Renal cortical epithelial cell (primary cell): ENCODE measurements at places on chromosomes 11 and 22. TPM values are rescaled to one million over a fixed set of nuclear protein-coding genes. Genes with fewer than 3 reads are reported as not detected.

- no peak for DNase-seq
Measured at GRCh38 chr22:46792841-46793261, 30.4 kb downstream of the TBC1D22A start.

DNA sequence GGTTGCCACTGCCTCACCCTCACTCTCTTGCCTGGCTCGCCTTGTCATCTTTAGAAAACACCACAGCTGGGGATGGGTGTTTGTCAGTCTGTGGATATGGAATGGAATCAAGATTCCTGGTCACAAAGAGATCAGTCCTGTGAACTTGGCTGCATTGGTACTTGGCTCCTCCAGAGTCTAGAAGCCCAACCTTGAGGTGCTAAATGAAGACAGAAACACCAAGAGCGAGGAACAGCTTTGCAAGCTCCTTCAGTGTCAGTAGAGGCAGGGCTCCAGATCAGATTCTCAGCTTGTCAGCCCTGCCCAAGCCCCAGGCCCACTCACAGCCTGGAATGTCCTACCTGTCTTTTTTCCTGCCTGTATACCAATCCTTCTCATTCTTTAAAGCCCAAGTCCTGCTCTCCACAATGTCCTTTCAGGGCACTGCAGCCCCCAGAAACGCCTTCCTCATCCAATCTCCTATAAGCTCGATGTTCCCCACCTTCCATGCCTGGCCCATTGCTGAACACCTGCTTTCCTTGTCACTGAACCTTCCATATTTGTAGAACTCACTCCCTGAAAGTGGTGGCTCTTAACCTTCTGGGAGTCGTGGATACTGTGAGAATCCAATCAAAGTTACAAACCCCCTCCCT is 188.9 kb downstream of the BCR start:
- DNase-seq = no peak

DNA sequence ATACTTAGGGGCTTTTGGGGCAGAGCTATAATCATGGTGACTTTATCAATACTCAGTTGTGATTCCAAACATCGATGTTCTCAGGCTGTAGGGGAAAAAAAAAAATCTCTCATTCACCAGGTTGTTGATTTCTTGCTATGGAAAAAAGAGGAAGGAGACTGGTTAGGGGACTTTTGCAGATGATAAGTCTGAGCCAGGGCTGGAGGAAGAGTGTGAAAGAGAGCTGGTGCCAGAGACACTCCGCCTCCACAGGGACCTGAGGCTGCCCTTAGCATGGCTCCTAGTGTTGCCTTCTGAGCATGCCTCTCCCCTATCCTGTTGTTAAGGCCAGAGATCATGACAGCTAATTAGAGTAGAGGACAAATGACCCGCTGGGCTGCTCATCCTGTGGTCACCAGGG is 16.9 kb downstream of the UPB1 start:
- DNase-seq = no peak

DNA sequence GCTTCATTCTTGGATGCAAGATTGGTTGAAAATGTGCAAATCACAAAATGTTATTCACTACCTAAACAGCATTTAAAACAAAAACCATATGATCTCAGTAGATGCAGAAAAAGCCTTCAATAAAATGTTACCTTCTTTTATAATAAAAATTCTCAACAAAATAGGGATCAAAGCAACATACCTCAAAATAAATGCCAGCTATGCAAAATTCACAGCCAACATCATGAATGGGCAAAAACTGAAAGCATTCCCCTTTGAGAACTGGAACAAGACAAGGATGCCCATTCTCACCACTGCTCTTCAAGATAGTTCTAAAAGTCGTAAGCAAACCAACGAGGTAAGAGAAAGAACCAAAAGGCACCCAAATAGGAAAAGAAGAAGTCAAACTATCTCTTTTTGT is 2.0 kb downstream of the OR5AK2 start:
- no peak for DNase-seq

- no peak for DNase-seq
Measured at GRCh38 chr22:31488988-31489617, 539 bp downstream of the EIF4ENIF1 start.

- DNase-seq = no peak
Measured at GRCh38 chr11:85771568-85771967, 39.4 kb downstream of the SYTL2 start.

DNA sequence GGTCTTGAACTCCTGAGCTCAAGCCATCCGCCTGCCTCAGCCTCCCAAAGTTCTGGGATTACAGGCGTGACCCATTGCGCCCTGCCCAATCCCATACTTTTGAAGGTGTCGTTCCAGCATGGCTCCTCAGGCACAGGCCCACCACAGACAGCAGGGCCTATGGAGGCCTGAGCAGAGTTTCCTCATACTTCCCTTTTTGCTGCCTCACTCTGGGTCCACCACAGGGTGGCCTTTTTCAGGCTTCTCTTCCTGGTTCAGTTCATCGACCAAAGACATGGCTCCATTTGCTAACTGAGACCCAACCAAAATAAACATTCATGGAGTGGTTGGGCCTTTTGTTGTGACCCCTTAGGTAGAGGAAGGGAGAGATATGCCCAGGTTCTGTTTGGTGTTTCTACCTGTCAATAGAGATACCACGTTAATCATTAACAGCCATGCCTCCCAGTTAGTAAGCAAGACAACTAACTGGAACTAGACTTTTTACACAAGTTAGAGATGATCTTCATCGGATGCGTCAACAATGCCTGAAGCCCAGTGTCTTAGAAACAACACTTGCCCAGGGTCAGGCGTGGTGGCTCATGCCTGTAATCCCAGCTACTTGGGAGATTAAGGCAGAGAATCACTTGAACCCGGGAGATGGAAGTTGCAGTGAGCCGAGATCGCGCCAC is 35.1 kb downstream of the TRIOBP start:
- peak; percentile 45 for DNase-seq

DNA sequence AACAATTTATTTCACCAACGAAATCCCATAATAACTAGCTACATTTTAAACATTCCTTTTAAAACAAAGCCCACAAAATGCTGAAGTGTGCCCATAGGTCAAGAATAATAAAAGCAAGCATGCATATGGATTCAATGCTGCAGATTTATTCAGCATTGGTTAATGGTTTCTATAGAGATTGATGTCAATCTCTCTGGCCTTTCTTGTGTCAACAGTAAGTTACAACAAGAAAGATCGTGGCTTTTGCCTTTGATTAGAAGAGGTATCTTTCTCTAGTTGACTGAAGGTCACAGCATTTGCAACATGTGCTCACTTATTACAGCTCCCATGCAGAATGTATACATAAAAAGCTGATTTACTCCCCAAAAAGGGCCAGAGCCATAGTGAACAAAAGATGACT is 1.4 kb upstream of the SOX6 start:
- no peak for DNase-seq

DNA sequence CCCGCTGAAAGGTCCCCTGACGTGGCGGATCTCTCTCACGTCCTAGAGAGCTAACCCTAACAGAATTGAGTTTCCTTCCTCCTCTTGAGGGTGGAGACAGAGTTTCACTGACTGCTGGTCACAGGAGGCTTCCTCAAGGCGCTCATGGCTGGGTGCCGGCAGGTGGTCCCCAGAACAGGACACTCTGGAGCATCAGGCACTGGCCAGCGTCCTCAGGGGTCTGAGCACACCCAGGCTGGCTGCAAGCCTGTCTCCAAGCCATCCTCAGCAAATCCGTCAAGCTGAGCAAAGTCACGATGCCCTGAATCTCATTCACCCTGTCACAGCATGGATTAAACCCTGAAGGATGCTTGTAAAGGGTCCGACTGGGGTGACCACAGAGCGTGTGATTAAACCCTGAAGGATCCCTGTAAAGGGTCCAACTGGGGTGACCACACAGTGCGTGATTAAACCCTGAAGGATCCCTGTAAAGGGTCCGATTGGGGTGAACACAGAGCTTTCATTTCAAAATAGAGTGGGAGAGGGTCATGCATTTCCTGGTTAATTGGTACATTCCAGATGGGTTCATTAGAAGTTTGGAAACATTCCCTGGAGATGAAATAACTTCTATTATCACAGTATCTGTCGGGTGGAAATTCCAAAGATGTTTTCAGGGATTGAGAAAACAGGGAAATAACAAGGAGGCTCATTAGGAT is 473.0 kb downstream of the BRD1 start:
- no peak for DNase-seq

DNA sequence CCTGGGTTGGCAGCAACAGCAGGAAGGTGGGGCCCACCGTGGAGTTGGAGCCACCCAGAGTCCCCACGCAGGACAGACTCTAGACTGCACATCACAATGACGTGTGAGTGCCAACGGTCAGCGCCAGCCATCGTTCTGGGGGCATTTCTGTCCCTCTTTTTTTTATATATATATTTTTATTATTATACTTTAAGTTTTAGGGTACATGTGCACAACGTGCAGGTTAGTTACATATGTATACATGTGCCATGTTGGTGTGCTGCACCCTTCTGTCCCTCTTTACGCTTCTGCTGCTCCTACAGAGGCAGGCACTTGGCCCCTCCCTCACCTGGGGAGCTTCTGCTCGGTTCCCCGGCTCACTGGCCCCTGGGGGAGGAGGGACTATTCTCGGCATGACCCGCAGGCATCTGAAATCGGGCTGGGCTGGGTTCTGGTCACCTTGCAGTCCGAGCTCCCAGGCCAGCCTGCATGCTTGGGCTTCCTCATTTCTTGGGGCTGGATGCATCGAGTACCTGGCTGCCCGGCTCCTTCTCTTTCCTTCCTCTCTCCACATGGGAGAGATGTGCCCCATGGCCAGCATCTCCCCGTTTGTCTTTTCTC is 787.4 kb downstream of the TBC1D22A start:
- no peak for DNase-seq

GRCh38 chr22:39289975-39290720 is 29.3 kb downstream of the RPL3 start:
- no peak for DNase-seq

GRCh38 chr11:25242928-25243327 is 746.1 kb downstream of the LUZP2 start:
- DNase-seq = no peak

- no peak for DNase-seq
Measured at GRCh38 chr11:66069715-66070603, at the start of gene PACS1. TSS of gene PACS1 (plus strand) at chr11:66070272. CDS start at chr11:66070487, 215 bp downstream.

DNA sequence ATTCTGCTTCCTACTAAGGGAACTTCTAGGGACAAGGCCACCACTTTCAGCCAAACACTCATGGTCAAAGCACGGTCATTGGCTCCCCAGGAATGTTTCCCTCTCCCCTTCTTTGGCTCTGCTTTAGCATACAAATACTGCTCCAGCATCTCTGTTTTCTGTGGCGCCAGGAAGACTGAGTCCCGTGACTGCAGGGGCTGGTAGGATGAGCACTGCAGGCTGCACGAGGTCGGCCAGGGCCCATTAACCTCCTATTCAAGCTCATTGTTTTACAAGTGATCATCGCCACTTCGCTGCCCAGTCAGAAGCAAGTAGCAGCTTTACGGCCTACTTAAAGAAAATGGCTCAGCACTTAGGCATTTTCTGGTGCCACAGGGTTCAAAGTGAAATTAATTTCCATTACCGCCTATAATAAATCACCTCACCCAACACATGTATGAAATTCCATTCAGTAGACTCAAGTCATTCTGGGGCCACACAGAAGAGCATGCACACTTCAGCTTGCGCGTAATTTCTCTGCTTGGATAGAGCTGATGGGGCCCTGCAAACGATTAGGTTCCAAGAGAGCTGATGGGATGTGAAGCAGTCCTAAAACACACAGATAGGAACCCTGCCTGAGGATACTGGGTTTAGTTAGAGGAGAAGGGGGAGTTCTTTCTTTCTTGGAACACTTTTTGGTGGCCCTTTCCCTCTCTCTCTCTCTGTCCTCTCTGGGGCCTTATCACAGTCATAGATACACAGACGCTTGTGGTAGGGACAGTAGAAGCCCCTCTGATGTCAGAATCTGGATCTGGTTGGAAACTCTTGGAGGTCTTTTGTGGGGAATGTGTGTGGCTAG is 173.7 kb downstream of the KIF18A start:
- peak; percentile 97 for DNase-seq

- no peak for DNase-seq
Measured at GRCh38 chr22:45781459-45781858, 109.8 kb downstream of the ATXN10 start.

GRCh38 chr11:65569164-65569972 is 909 bp upstream of the ZNRD2 start:
- no peak for DNase-seq

DNA sequence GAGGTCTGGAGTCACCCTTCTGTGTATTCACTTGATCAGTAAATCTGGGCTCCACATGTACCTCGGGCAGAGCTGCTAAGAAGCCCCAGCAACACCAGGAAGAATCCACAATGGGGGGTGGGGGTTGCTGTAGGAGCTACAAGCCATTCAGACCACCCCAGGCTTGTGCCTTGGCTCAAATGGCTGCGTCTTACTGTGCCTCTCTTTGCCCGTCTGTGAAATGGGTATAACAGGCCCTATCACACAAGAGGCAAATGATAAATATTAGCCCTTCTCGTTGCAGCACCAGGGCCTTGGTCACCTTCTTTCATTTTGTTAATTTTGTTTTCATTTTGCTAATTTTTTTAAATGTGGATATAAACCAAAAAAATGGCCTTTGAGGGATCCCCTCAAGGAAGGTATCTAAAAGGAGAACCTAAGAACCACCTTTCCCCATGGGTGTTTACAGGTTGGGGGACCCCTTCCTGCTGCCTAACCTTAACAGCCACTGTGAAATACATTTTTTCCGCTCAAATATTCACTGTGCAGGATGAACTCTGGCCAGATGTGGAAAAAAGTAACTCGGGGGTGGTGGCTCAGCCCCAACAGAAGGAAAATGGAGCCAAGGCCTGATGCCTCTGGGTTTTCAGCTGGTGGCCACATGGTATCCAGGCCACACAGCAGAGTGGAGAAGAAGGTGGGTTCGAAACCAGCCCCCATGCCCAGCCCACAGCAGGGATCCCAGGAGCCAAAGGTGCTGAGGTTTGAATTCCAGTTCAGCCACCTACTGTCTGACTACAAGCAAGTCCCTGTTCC is 284.0 kb downstream of the MN1 start:
- no peak for DNase-seq

DNA sequence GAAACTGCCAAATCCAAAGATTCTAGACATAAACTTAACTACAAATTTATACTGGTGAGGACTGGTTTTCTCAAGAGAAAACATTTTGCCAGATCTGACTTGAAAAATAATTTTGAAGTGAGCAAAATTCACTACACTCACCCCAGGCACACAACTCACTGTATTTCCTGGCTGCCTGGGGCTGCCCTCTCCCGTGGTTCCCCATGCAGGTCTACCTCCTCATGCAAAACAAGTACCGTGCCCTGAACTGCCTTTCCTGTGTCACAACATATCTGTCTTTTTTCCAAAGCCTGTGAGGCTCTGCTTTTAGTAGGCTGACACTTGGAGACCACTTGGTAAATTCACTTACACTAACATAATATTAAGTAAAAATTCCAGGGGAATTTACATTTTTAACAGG is 76.4 kb downstream of the LIF start:
- DNase-seq = no peak

PARVG gene
- total RNA-seq = not detected in 2 replicates

JRKL gene
- 16.0 and 24.4 TPM in 2 replicates for total RNA-seq

ADM gene
- 56.4 and 57.3 TPM in 2 replicates for total RNA-seq

HORMAD2 gene
- 1.0 TPM in 1 of 2 replicates, not detected in the other for total RNA-seq

GTSE1 gene
- total RNA-seq = 0.20 and 3.3 TPM in 2 replicates

TSG101 gene
- total RNA-seq = 64.8 and 95.5 TPM in 2 replicates

RNF169 gene
- 16.7 and 18.2 TPM in 2 replicates for total RNA-seq

TNNT3 gene
- total RNA-seq = not detected in 2 replicates
